ENCODE measurements at places on chromosomes 2 and 18. TPM values are rescaled to one million over a fixed set of nuclear protein-coding genes. Genes with fewer than 3 reads are reported as not detected.

DNA sequence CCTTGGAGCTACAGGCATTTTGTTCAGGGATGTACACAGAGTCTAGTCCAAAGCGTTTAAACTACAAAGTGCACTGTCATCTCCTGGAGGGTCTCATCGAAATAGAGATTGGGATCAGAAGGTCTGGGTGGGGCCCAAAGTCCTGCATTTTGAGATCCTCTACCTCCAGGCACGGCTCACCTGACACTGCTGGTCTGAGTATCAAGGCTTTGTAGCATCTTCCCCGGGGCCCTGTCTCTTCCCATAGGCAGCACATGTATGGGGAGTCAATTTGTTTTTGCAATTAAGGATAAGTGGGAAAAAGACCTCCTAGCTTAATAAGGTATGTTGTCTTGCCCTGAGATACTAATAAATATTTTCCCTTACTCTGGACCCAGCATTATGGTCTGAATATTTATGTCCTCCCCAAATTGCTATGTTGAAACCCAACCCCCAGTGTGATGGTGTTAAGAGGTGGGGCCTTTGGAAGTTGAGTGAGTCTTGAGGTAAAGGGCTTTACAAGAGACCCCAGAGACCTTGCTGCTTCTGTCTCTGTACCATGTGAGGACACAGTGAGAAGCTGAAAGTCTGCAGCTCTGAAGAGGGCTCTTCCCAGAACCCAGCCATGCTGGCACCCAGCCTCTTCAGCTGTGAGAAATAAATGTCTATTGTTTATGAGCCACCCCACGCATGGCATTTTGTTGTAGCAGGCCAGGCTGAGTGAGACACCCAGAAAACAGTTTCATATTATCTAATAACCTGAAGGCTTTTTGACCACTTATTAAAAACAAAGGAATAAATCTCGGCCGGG lies 258.7 kb upstream of the HS6ST1 start:
- H3K27me3 ChIP-seq = no peaks in the 10 kb centered on the region
- H3K27ac ChIP-seq = no peak overlapping the region
- no peaks in the 10 kb centered on the region for H3K4me1 ChIP-seq
- H3K36me3 ChIP-seq = no peaks in the 10 kb centered on the region
- DNase-seq = no peak

DNA sequence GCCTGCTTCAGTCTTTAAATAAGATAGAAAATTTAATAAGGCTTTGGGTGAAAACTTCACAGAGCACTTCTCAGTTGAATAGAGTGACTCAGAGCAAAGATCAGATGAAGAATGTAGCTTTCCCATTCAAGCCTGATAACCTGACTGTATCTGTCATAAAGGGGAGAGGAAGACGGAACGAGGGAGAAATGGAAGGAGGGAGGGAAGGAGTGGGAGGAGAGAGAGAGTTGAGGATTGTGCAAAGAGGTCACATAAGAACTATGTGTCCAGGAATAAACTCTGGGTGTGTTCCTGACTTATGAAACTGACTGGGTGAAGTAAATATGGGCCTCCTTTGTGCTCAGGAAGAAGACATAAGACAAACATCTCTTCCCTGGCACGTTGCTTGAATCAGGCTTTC lies 385.5 kb downstream of the LPIN1 start:
- no peak for DNase-seq
- no peak overlapping the region for H3K27ac ChIP-seq
- H3K36me3 ChIP-seq = no peaks in the 10 kb centered on the region
- H3K4me1 ChIP-seq = no peaks in the 10 kb centered on the region

- no peak overlapping the region for H3K27ac ChIP-seq
- no peak overlapping the region for H3K4me3 ChIP-seq
- no peaks in the 10 kb centered on the region for H3K4me1 ChIP-seq
- H3K27me3 ChIP-seq = no peaks in the 10 kb centered on the region
- no peak for DNase-seq
- no peaks in the 10 kb centered on the region for H3K36me3 ChIP-seq
Observed at GRCh38 chr2:166074430-166074829, 53.4 kb downstream of the SCN1A start.

DNA sequence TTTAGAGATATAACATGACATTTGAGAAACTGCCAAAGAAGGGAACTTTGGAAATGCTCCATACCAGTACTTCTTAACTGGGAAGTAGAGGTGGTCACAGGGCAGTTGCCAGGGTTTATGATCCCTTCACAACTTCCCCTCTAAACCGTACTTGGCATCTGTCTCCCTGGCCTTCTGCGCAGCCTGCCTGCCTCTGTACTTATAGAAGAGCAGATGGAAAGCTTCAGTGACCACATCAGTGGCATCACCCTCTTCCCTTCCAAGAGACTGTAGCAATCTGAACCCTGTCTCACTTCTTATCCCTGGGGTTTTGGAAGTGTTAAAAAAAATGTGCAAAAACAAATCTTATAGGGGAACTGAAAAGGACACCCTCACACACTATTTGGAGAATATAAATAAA lies 64.1 kb downstream of the EIF2AK3 start:
- no peak overlapping the region for H3K27ac ChIP-seq
- no peaks in the 10 kb centered on the region for H3K4me1 ChIP-seq
- no peak for DNase-seq
- no peaks in the 10 kb centered on the region for H3K27me3 ChIP-seq
- no peak overlapping the region for H3K4me3 ChIP-seq

DNA sequence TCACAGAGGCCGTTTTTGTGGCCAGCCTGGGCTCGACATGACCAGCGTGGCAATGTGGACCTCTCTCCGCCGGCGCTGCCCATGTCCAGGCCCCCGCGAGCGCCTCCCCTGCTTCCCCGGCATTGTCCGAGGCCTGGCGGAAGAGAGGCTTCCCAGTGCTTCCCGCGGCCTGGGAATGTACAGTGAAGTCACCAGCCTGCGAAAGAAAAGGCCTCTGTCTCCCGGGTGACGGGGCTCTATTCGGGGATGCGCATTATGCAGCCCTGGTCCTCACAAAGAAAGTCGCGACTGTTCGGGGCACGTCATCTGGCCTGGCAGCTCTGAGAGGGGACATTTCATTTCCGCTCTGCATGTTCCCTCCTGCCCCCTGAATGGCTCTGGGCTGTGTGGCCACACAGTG lies 109.2 kb upstream of the AGAP1 start:
- no peaks in the 10 kb centered on the region for H3K27me3 ChIP-seq
- DNase-seq = no peak
- no peak overlapping the region for H3K27ac ChIP-seq
- no peaks in the 10 kb centered on the region for H3K36me3 ChIP-seq

Gene LOXL3
- total RNA-seq = 22.4 TPM

DNA sequence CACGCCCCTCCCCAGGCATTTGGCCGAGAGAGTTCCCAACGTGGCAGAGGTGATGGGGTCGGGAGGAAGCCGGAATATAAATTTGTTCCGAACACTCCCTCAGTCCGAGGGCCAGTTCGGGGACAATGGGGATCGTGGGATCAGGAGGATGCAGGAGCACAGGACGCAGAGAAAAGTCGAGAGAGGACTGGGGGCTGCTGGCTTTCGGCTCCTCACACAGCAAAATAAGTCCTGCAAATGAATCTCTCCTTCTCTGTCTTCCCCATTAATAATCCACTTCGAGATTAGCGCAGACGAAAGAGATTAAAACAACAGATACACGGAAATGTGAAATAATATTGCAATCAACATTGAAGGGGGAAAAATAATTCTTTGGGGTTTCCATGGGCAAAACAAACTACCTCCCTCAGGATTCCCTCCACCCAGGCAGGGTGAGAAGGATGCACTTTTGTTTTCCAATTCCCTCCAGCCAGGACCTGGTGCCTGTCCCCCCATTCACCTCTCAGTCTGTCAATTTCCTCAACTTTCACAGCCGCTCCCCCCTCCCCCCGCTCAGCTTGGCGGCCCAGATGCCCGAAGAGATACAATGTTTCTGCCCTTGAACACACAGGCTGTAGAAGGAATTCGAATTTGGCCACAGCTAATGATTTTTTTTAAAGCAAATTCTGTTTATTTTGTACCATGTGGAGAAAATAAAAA lies 3.1 kb upstream of the ZEB2 start:
- peaks cover 6% of the 10 kb centered on the region for H3K4me1 ChIP-seq
- no peak overlapping the region for H3K27ac ChIP-seq
- no peak for DNase-seq
- H3K4me3 ChIP-seq = peak overlapping the region; percentile 47

Gene MAP3K19
- not detected for total RNA-seq

Gene CCDC85A
- total RNA-seq = not detected

DNA sequence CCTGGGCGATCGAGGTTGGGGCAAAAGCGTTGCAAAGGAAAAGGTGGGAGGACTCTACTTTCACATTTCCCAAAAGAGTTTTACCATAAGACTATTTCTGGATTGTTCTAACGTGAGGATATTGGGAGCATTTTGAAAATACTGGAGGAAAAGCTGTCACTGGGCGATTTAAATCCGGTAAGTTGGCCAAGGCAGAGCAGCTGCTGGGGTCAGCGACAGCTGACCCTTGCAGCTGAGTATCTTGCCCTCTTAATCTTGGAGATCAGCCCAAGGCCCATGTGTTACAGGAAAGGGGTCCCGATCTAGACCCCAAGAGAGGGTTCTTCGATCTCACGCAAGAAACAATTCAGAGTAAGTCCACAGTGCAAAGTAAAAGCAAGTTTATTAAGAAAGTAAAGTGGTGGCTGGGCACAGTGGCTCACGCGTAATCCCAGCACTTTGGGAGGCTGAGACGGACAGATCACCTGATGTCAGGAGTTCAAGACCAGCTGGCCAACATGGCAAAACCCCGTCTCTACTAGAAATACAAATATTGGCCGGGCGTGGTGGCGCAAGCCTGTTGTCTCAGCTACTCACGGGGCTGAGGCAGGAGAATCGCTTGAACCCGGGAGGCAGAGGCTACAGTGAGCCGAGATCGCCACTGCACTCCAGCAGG lies 964 bp upstream of the ST3GAL5 start:
- peaks cover 8% of the 10 kb centered on the region for H3K4me1 ChIP-seq
- no peak for DNase-seq
- H3K27ac ChIP-seq = no peak overlapping the region
- peaks cover 19% of the 10 kb centered on the region for H3K27me3 ChIP-seq
- H3K4me3 ChIP-seq = peak overlapping the region; percentile 53
- no peaks in the 10 kb centered on the region for H3K36me3 ChIP-seq

- no peaks in the 10 kb centered on the region for H3K27me3 ChIP-seq
- DNase-seq = no peak
- no peaks in the 10 kb centered on the region for H3K4me1 ChIP-seq
- H3K36me3 ChIP-seq = no peaks in the 10 kb centered on the region
Observed at GRCh38 chr2:46162329-46163097, 134.7 kb upstream of the EPAS1 start.

Gene POMC
- 2.2 TPM for total RNA-seq

Gene MEIS1
- 1.2 TPM for total RNA-seq

GRCh38 chr2:233129351-233129978 lies 69.3 kb downstream of the INPP5D start:
- no peaks in the 10 kb centered on the region for H3K4me1 ChIP-seq
- no peak overlapping the region for H3K4me3 ChIP-seq
- no peak overlapping the region for H3K27ac ChIP-seq
- peak; percentile 86 for DNase-seq
- H3K36me3 ChIP-seq = no peaks in the 10 kb centered on the region

Gene FAP
- not detected for total RNA-seq

DNA sequence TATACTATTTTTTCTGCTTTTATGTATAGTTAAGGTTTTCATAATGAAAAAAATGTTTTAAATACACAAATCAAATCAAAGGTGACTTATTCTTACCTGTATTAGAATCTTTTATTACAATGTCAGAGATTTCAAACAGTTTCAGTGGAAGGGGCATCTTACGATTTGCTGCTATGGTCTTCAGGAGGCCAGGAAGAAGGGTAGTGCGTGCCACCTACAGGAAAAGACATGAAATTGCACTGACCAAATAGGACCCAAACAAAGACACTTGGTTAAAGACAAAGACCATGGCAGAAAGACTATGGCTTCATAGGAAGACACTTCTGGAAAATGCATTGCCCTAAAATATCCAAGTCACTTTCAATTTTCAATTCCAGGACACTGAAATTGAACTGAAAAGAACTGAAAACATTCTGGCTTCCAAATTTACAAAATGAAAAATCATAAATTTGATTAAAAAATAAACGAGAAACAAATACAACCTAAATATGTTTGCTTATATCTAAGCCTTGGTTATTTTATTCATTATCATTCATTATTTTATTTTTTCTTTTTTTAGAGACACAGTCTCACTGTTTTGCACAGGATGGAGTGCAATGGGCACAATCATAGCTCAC lies 42.1 kb downstream of the FARSB start:
- DNase-seq = no peak
- H3K36me3 ChIP-seq = peaks cover 27% of the 10 kb centered on the region
- H3K27ac ChIP-seq = no peak overlapping the region
- H3K4me3 ChIP-seq = no peak overlapping the region
- H3K4me1 ChIP-seq = no peaks in the 10 kb centered on the region

DNA sequence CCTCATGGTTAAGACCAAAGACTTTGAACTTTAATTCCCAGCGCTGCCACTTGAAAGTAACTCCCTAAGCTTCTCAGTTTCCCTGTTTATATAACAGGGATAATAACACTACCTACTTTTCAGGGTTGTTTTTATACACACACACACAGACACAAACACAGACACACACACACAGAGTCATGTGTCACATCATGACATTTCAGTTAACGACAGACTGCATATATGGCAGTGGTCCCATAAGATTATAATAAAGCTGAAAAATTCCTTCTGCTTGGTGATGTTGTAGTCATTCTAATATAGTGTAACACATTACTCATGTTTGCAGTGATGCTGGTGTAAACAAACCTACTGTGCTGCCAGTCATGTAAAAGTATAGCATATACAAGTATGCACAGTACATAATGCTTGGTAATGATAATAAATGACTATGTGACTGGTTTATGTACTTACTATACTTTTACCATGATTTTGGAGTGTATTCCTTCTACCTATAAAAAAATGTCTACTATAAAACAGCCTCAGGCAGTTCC lies 89.2 kb upstream of the ITGA4 start:
- H3K27me3 ChIP-seq = no peaks in the 10 kb centered on the region
- H3K27ac ChIP-seq = no peak overlapping the region
- DNase-seq = no peak
- no peaks in the 10 kb centered on the region for H3K4me1 ChIP-seq
- no peaks in the 10 kb centered on the region for H3K36me3 ChIP-seq

Data from H1 (cell line).